ENCODE measurements at places on chromosomes 1 and 21. TPM values are rescaled to one million over a fixed set of nuclear protein-coding genes. Genes with fewer than 3 reads are reported as not detected.

DNA sequence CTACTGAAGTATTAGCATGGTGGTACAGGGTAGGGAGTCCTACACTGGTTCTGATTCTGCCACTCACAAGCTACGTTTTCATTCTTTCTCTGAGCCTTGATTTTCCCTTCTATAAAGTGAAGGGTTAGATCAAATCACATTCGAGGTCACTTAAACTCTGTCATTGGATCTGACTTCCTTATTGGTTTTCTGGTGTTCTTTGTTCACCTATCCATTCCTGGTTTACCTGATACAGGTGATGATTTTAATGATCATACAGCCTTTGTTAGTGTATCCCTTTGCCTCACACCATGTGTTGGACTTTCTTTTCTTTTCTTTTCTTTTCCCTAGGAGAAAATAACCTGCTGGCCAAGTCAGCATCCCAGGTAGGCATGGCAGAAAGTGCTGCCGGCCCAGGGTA is 74.8 kb downstream of the NOS1AP start:
- no peak for DNase-seq

DNA sequence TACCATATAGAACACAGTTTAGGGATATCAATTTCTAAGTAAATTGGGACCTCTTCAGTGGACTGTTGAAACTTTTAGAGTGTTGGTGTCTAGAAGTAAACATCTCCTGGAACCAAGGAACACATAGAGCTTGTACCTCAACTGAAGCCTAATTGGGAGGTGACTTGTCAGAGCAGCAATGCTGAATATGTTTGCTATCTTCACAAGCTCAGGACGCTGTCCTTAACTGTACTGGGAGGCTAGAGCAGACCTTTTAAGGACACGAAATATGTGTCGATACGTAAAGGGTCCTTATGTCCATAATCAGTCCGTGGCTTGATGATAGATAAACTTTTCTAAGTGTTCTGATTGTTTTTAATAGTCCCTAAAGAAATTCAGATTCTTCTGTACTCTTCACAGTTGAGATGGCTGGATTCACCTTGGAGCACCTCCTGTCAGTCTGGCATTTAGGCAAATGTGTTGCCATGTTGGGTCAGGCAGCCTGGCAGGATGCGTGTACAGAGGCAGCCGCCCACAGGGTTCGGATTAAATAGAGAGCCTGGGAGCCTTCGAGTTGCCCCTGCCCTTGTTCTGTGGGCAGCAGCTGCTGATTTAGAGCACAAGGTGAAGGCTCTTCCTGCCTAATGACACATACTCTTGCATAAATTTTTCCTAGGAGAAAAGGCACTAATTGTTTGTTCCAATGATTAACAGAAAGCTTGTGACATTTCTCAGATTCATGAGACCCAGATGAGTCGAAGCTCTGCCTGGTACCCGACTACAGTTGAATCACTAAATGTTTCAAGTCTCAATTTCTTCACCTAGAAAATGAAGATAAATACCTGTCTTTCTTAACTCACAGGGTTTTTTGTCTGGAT is 3.6 kb downstream of the ACTN2 start:
- no peak for DNase-seq

DNA sequence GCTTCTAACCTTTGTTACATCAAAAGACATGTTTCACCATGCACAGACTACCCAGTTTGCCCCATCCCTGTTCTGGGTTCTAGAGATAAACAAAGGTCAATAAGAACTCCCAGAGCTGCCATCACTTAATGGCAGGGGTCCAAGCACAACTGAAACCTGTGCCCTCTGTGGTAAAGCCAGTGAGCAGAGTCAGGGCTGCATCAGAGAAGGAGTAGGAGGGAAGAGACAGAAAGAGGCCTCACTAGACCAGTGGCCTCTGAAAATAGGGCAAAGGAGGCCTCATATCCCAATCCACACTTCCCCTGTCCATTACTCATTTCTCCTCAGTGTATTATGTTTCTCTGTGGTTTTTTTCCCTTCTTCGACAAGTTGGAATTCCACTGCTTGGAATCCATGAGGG is 10.2 kb downstream of the ATP1A2 start:
- DNase-seq: no peak

GRCh38 chr1:45394342-45394741 is 54.1 kb upstream of the MUTYH start:
- no peak for DNase-seq

Gene PRKCZ
- total RNA-seq: 10.8 TPM

Measured in skin of body (tissue), 3 donors.